ENCODE measurements at places on chromosomes 7 and 10. TPM values are rescaled to one million over a fixed set of nuclear protein-coding genes. Genes with fewer than 3 reads are reported as not detected.

The SPDYE5 gene
- total RNA-seq = not detected

The CLDN3 gene
- total RNA-seq = not detected

The FEZF1 gene
- total RNA-seq = not detected

The ETV1 gene
- total RNA-seq = 66.1 TPM

The NPY gene
- total RNA-seq = 40.9 TPM

The MEOX2 gene
- total RNA-seq = 0.16 TPM

The EN2 gene
- not detected for total RNA-seq

The GRID2IP gene
- 1.2 TPM for total RNA-seq

The HMX2 gene
- not detected for total RNA-seq

The RELN gene
- 34.2 TPM for total RNA-seq

The NUPR2 gene
- 0.62 TPM for total RNA-seq

The NKX2-3 gene
- not detected for total RNA-seq

The CD36 gene
- total RNA-seq = 34.0 TPM

The CACNB2 gene
- 25.7 TPM for total RNA-seq

The PRSS37 gene
- not detected for total RNA-seq

The PKD2L1 gene
- total RNA-seq = 0.62 TPM

The SOSTDC1 gene
- 12.6 TPM for total RNA-seq

The CDHR1 gene
- total RNA-seq = 1.2 TPM

The HECW1 gene
- total RNA-seq = 54.7 TPM

The PIK3CG gene
- 3.3 TPM for total RNA-seq

The SORCS1 gene
- total RNA-seq = 40.6 TPM

The MMRN2 gene
- total RNA-seq = 4.8 TPM

The TMEM270 gene
- total RNA-seq = not detected

The ABCC2 gene
- total RNA-seq = 0.16 TPM

The AOC1 gene
- total RNA-seq = not detected

The HOXA13 gene
- not detected for total RNA-seq

The TMEM196 gene
- 10.1 TPM for total RNA-seq

The PRSS2 gene
- not detected for total RNA-seq

The SPDYE6 gene
- 0.16 TPM for total RNA-seq

The RAMP3 gene
- total RNA-seq = 4.7 TPM

The LIPJ gene
- total RNA-seq = 3.4 TPM

The CALN1 gene
- total RNA-seq = 45.5 TPM

The UBTD1 gene
- total RNA-seq = 1.1 TPM

The KCNIP2 gene
- 6.9 TPM for total RNA-seq

The WEE2 gene
- total RNA-seq = 0.16 TPM

The SDHAF3 gene
- total RNA-seq = 13.3 TPM

The CALY gene
- 4.7 TPM for total RNA-seq

The POLR2J2 gene
- total RNA-seq = 3.1 TPM

The AASS gene
- total RNA-seq = 19.3 TPM

The OR2A1 gene
- not detected for total RNA-seq
